Right kidney (tissue), 9 donors: ENCODE measurements at places on chromosomes 7 and 10.

GRCh38 chr10:100749309-100750217 lies 4.2 kb downstream of the PAX2 start:
- peak; percentile 62 for DNase-seq

DNA sequence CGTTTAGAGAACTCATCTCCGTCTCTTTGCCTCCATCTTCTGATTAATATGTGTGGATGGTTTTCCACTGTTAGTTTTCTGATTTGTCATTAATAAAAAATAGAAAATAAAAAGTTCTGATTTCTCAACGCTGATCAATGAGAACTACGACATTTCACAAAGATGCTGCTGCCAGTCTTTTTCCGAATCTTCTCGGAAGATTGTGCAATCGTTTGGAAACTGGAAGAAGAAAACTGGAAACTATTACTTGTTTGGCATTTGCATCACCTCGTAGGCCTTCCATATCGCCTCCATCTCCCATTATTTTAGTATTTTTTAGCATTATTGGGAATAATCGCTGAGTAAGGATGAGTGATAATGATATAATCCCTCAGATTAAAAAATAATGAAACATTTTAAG lies 123.2 kb upstream of the KLF6 start:
- no peak for DNase-seq

DNA sequence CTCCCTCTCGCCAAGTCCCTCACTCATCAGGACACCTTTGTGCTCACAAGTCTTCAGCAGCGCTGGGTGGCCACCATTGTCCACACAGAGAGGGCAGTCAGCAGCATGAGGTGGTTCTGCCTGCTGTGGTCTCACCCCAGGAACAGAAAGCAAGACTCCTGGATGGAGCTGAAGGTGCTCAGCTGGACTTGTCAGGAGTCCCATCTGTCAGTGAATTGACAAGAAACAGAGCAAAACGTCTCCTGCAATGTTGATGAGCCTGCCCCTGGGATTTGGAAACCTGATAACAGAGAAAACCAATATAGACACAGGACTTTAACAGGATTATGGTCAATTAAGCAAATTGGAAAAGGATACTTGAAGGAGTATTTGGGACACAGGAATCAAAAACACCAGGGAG lies 122.2 kb upstream of the PRSS58 start:
- no peak for DNase-seq

DNA sequence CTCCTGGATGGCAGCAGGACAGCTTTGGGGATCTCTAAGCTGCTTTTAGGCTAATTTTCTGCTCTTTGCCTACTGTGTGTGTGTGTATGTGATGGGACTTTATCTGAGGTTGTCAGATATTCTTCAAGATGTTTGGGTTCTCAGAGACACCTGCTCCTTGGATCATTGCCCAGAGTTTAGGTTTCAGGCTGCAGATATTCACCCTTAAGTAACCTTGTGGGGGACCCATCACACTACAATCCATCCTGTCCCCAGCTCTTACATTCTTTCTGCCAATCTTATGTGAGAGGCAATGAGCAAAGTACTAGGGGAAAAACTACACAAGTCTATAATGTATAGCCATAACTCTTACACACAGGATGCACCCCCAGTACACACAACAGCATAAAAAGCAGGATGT lies 263.0 kb upstream of the ZWINT start:
- no peak for DNase-seq
